A549 treated with CpdA at 1 μM for 4 hours (cell line): ENCODE measurements at places on chromosomes 4 and X. TPM values are rescaled to one million over a fixed set of nuclear protein-coding genes. Genes with fewer than 3 reads are reported as not detected.

KIAA1210 gene
- not detected in 5 replicates for total RNA-seq

PDCL2 gene
- total RNA-seq = not detected in 5 replicates

CTAG1A gene
- total RNA-seq = 0.18 TPM in 1 of 5 replicates, not detected in the others

SPATA4 gene
- 0.18 to 0.78 TPM (median 0.20 TPM) in 3 of 5 replicates, not detected in the others for total RNA-seq

HTR2C gene
- total RNA-seq = not detected in 5 replicates

ARMCX2 gene
- total RNA-seq = 0.07 TPM in 1 of 5 replicates, not detected in the others

TRIM60 gene
- not detected in 5 replicates for total RNA-seq

GALNTL6 gene
- total RNA-seq = 0.05 TPM in 1 of 5 replicates, not detected in the others

NONO gene
- total RNA-seq = 345 to 435 TPM (median 380 TPM) in 5 replicates

TEC gene
- 1.1 to 1.8 TPM (median 1.7 TPM) in 5 replicates for total RNA-seq

GJB1 gene
- 0.08 TPM in 3 of 5 replicates, not detected in the others for total RNA-seq
